HCT116 (cell line): ENCODE measurements at places on chromosomes 16 and 17. TPM values are rescaled to one million over a fixed set of nuclear protein-coding genes. Genes with fewer than 3 reads are reported as not detected.

TAC4 gene
- total RNA-seq: not detected

HIC1 gene
- total RNA-seq: 0.64 TPM

ZSWIM7 gene
- total RNA-seq: 33.5 TPM

DNA sequence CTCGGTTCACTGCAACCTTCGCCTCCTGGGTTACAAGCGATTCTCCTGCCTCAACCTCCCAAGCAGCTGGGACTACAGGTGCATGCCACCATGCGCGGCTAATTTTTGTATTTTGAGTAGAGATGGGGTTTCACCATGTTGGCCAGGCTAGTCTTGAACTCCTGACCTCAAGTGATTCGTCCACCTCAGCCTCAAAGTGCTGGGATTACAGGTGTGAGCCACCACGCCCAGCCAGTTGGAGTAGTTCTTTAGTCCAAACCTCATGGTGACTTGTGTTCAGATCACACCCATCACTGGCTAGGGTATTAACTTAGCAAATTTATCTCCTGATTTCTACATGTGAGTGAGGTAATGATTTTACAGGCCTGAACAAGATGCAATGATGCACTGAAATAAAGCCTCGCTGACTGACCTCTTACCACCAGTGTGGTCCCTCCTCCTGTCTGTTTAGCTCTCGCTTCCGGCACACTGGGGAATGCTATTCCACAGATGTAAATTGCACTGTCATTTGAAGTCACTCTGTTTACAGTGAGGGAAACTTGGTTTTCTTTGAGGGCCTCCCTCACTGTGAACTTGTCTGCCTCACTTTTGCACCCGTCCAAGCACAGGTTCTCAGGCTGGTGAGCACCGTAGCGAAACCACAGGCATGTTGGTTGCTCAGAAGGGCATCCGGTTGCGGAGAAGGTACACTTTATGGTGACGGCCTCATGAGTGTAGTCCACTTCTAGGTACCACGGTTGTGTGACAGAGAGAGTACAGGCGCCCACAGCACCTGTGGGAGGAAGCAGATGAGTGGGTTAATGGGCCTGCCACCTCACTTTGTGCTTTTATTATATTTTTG lies 5.5 kb downstream of the IGSF6 start:
- no peak for DNase-seq
- no peaks in the 10 kb centered on the region for H3K36me3 ChIP-seq
- H3K27ac ChIP-seq: no peak overlapping the region
- no peak overlapping the region for H3K4me3 ChIP-seq

DNA sequence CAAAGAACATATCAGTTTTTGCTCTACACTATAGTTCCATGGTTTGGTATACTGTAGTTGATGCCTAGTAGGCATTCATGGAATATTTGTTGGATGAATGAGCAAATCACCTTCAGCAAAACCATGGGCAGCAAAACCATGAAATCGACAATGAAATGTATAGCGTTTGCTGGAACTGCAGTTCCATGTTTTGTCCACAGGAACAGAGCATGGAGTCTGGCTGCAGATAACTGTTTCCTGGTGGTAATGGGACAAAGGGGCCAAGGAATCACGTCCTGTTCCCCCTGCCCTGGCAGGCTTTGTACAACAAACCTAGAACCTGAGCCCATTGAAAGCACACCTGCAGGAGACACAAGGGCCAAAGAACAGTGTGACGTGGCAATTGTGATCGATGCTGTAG lies 101.1 kb downstream of the USP31 start:
- no peak for DNase-seq
- no peak overlapping the region for H3K27ac ChIP-seq
- H3K27me3 ChIP-seq: peaks cover 42% of the 10 kb centered on the region
- H3K4me3 ChIP-seq: no peak overlapping the region

DNA sequence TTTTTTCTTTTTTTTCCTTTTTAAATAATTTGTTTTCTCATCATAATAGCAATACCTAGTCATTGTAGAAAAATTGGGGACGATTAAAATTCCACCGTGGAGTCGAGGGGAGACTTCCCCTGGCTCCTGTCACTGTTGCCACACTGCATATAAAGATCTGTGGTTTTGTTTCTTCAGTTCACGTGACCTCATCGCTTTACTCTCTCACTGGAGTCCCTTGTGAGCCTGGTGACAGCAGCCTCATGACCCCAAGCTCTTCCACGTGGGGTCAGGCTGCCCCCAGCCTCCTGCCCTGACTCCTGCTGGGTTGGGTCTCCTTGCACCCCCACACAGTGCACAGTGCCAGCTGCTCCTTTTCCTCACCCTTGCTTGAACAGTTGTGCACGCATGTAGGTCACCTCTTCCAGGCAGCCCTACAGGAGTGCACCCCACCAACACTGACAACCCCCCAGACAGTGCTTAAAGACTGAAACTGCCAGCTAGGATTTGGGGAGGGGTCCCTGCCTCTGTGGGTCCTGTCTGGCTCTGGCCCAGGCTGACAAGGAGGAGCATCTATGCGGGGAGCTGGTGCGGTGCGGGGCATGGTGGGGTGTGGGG lies 7.3 kb upstream of the METRNL start:
- H3K27ac ChIP-seq: no peak overlapping the region
- H3K36me3 ChIP-seq: no peaks in the 10 kb centered on the region
- H3K27me3 ChIP-seq: no peaks in the 10 kb centered on the region
- no peak overlapping the region for H3K4me3 ChIP-seq
- DNase-seq: no peak

DNA sequence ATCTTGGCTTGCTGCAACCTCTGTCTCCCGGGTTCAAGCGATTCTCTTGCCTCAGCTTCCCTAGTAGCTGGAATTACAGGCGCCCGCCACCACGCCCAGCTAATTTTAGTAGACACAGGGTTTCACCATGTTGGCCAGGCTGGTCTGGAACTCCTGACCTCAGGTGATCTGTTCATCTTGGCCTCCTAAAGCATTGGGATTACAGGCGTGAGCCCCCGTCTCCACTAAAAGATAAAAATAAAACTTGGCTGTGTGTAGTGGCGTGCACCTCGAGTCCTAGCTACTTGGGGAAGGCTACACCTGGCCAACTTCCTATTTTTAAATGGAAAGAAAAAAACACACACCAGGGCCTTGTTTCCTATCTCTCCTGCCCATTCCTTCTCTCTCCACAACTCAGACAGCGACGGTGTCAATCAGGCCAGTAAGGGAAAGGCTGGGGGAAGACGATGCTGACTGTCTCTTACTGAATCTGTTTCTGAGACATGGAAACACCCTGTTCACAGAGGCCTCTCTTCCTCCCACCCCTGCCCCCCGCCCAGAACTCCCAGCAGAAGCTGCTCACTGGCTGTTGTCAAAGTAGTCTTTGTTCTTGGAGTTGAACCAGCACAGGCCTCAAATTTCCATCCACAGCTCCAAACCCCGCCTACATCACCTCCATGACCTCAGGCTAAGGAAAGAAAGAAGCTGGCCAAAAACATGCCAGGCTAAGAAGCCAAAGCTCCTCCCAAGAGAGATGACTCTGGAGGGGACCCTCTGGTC lies 96.6 kb downstream of the NXN start:
- no peak for DNase-seq
- no peaks in the 10 kb centered on the region for H3K36me3 ChIP-seq
- H3K4me1 ChIP-seq: peaks cover 64% of the 10 kb centered on the region

DNA sequence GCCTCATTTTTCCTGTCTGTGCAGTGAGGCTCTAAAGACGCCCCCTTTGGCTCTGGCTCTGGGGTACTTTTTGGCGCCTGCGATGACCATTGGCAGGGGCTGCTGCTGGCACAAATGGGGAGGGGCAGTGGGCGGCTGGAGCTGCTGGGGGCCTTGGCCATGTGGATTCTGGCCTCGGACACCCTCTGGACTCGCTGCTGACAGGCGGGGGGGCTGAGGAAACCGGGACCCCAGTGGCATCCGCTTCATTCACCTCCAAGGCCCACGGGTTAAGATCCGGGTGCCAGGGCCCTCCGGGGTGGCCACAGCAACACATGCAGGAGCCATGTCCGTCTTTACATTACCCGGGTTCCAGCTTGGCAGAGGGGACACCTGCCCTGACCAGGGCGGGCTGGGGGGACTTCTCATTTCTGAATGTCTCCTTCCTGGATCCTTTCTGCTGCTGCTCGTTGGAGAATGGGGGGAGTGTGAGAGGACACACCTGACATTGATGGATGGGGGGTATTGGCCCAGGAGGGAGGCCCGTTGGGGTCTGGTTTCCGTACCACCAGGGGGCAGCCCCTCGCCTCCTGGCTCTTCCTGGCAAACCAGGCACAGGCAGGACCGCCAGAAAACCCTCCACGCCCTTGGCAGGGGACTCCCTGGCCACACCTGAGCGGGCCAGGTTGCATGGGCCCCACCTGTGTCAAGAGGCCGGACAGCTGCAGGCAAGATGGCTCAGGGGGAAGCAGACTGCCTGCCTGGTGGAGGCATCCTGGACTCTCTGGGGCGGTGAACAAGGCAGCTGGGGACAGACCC lies 21.8 kb downstream of the GSE1 start:
- no peak for DNase-seq
- no peak overlapping the region; the same call in 1 of the 2 replicates for H3K27ac ChIP-seq
- peaks cover 16% of the 10 kb centered on the region for H3K4me1 ChIP-seq
- H3K4me3 ChIP-seq: no peak overlapping the region

DNA sequence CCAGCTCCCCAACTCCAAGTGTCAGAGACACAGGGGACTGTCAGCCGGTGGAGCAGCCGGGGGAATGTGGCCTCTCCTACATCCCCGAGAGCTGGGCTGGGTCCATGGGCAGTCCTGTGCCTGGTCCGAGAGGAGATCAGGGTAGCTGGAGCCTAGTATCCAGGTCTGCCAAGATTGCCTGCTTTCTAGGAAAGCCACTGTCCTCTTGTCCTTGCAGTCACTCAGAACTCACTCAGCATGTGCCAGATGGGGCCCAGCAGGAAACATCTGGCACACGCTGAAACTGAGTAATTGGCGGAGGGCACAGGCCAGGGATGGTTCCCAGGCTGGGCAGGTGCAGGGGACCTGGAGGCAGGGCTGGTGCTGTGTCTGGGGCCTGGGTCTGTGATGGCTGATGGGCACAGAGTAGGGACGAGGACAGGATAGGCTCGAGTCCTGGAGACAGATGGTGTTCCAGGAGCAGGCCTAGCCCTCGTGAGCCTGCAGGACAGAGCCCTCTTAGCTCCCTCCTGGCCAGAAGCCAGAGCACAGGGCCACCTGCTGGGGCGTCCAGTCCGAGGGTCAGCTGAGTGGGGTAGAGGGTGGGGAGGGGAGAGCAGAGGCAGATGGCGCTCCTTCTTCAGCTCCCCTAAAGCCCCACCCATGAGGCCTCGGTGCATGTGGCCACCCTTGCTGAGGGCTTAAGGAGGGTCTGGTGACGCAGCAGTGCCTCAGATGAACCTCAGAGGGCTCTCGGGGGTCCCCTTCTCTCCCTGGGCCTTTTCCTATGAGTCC lies 31.1 kb downstream of the ADCY7 start:
- H3K4me1 ChIP-seq: no peaks in the 10 kb centered on the region
- no peaks in the 10 kb centered on the region for H3K36me3 ChIP-seq
- H3K4me3 ChIP-seq: no peak overlapping the region
- no peak for DNase-seq
- no peak overlapping the region for H3K27ac ChIP-seq
